Activated CD4-positive, alpha-beta T cell treated with anti-CD3 and anti-CD28 coated beads, Interleukin-10, Interleukin-2, amounts not matched to agents 100 ng/mL and 50 ng/mL, durations not matched to agents 16 hours and 8 hours (primary cell): ENCODE measurements at places on chromosomes 1 and 21.
A peak's percentile ranks its signal among the peaks of the same experiment; 100 is the strongest.

DNA sequence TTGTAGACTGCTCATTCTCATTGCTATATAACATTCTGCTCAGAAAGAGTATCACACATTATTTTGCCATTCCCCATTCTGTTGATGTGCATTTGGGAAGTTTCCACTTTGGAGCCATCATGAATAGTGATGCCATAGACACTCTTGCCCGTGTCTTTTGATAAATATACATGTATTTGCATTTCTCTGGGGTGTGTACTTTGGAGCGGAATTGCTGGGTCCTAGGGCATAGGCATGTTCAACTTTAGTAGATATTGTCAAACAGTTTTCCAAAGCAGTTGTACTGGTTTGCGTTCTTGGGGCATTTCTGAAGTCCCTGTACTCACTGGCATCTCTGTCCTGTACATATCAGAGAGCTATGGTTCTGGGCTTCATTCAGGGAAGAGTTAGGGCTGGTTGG, 52.1 kb downstream of the PIK3CD start:
- no peak for DNase-seq

DNA sequence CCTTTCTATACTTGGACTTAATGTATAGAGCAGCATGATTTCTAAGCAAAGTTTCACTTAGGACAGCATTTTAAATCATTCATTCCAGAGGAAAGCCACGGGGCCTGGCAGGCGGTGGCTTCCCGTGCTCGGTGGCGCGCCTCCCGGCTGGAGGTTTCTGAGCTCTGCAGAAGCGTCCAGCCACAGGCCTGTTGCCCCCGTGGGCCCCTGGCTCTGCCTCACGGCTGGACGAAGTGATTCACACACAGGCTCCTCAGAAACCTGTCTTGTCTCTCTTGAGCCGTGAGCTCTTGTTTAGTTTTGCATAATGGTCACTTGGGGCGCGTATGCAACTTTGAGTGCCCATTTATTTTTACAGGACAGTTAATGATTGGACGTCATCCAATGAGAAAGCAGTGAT, 22.1 kb upstream of the DIP2A start:
- DNase-seq = no peak

GRCh38 chr1:230713915-230714764, at the start of gene AGT:
AGT (minus strand) TSS chr1:230714122; CDS start chr1:230710823, 3,299 bp downstream.
- DNase-seq = no peak

DNA sequence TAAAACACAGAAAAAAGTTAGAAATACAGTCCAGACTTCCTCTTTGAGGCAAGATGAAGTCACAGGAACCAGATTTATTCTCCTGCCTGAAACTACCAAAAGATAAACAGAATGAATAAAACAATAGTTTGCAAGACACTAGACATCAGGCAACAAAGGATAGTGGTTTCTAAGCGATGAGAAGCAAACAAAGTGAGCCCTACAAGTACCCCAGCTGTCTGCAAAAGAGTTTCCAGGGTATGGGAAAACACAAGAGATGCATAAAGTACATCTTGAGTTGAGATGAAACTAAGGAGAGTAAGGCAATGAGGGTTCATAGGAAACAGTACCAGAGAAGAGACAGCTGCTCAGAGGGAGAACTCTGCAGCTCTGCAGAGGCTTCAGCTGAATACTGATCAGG, 83.3 kb upstream of the COL24A1 start:
- DNase-seq = no peak

GRCh38 chr1:163561580-163562295, 240.0 kb downstream of the NUF2 start:
- DNase-seq = peak; percentile 2

GRCh38 chr1:66354311-66355201, 179.4 kb upstream of the SGIP1 start:
- no peak for DNase-seq

- peak; percentile 83 for DNase-seq
These were observed 1.7 kb downstream of the TOR1AIP1 start for GRCh38 chr1:179883745-179884138.

DNA sequence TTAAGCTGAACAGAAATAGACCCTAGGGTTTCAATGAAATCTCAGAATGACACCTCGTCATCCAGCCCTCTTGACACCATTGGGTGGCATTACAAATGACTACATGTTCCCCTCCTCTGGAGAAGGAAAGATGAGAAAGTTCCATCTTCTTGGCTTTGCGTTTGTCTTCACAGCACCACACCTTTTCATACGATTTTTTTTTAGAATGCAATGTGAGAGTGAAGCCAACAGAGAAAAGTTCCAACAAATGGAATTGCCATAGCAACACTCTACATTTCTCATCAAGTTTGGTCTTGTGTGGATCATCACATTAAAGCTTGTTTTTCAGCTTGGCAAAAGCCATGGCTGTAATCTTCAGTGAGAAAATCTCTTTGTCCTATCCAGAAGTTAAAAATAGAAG, 183.4 kb upstream of the SNX7 start:
- DNase-seq = no peak

DNA sequence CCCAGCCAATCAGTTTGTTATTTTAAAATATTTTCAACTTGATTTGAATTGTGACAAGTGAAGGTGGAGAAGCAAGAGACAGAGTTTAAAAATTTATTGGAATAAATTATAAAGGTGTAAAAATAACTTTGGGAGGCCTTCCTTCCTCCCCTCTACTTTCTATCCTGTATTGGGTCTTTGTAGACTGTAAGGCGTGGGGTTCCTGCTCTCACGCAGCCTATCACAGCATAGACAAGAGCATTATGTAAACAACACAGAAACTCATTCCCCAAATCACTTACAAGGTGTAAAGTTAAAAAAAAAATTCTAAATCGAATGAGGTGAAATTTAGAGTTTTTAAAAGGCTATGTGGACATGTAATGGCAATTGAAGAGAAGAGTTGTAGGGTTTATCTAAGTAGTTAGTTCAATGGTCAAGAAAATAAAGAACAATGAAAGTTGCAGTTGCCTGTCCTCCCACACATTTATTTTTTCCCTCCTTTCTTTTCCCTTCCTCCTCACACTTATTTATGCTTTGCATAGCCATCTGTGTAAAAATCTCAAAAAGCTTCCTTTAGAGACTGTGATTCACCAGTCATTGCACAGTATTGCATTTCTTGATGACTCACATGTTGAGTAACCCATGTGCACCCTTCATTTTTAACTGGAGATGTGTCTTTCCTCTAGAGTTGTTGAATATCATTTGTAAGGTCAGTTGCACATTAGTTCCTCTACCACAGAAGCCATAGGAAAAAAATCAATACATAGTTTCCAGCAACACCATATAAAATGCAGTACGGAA, 242.2 kb downstream of the PTPRC start:
- peak; percentile 74 for DNase-seq

DNA sequence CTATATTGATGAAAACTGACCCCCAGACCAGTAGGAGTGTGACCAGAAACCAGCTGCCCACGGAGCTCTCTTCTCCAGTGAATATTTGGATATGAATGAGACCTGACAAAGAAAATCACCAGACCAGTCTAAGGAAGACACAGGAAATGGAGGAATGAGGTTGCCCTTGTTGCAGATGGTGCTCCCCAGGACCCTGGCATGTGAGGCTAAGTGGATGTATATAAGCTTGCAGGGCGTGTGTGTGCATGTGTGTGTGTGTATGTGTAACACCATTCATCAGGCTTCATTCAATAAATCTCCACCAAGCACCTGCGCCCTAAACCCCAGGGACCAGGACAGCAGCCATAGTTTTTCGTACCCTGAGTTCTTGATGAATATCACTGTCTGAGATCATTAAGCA, 14.4 kb downstream of the PHLDA3 start:
- no peak for DNase-seq

- no peak for DNase-seq
These were observed 76.9 kb downstream of the C1orf21 start for GRCh38 chr1:184463680-184464079.

GRCh38 chr21:45873866-45874265, 107.7 kb upstream of the COL6A1 start:
- no peak for DNase-seq

DNA sequence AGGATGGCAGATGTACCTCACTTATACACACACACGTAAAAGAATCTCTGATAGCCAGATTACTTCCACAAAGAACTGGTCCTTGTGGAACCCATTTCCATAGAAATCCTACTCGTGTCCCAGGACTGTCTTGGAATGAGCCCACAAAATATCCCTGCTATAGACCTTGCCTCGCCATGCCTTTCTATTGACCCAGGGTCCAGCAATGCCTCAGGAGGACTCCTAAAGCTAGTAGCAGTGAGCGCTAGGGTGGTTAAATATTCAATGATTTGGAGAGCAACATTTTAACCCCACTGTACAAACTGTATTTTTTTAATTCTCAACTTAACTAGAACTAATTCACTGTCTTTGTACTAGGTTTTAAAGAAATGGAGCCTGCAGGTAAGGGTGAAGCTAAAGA, 26.9 kb downstream of the OR10J5 start:
- DNase-seq = no peak

DNA sequence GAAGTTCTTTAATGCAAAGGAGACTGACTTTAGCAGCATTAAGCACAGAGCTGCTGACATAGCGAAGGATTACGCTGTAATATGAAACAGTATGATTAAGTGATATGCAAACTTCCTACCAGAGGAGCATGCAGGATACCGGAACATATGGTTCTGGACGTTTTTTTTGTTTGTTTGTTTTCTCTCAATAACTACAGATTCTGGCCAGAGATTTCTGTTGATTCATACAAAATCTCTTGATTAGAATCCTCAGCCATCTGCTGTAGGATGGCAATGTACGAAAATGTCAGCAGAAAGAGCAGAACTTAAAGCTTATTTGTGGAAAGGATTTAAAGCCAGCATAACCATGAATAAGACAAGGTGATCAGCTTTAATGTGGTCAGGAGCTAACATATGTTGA, 970.7 kb downstream of the KCNT2 start:
- DNase-seq = no peak

DNA sequence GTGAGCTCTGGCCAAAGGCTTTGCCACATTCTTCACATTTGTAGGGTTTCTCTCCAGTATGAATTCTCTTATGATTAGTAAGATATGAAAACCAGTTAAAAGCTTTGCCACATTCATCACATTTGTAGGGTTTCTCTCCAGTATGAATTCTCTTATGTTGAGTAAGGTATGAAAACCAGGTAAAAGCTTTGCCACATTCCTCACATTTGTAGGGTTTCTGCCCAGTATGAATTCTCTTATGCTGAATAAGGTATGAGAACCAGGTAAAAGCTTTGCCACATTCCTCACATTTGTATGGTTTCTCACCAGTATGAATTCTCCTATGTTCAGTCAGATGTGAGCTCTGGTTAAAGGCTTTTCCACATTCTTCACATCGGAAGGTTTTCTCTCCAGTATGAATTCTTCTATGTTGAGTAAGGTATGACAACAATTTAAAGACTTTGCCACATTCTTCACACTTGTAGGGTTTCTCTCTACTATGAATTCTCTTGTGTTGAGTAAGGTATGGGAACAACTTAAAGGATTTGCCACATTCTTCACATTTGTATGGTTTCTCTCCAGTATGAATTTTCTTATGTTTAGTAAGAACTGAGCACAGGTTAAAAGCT, 20.7 kb downstream of the ZNF695 start:
- no peak for DNase-seq

GRCh38 chr1:32899586-32900296, 1.4 kb downstream of the TMEM54 start:
- DNase-seq = no peak

GRCh38 chr1:209650454-209650853, 1.8 kb downstream of the LAMB3 start:
- no peak for DNase-seq

DNA sequence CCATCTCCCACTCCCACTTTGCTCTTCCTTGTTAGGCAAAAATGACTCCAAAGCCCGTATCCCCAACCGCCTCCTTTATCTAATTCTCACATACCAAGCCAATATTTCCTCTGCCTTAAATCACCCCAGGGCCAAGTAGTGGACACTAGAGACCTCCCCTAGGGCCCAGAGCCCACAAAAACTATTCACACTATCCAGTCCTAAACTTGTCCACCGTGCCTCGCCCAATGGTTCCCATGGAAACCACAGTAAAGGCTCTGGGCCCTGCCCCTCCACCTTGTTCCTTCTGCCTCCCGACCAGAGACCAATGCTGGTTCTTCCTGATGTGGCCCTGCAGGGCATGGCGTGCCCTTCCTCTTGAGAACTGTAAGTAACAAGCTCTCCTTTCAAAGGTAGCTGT, 11.8 kb downstream of the CFAP107 start:
- no peak for DNase-seq

GRCh38 chr1:31831397-31832378, 15.9 kb upstream of the SPOCD1 start:
- no peak for DNase-seq

- no peak for DNase-seq
These were observed 16.6 kb upstream of the ATP2B4 start for GRCh38 chr1:203609979-203610493.

DNA sequence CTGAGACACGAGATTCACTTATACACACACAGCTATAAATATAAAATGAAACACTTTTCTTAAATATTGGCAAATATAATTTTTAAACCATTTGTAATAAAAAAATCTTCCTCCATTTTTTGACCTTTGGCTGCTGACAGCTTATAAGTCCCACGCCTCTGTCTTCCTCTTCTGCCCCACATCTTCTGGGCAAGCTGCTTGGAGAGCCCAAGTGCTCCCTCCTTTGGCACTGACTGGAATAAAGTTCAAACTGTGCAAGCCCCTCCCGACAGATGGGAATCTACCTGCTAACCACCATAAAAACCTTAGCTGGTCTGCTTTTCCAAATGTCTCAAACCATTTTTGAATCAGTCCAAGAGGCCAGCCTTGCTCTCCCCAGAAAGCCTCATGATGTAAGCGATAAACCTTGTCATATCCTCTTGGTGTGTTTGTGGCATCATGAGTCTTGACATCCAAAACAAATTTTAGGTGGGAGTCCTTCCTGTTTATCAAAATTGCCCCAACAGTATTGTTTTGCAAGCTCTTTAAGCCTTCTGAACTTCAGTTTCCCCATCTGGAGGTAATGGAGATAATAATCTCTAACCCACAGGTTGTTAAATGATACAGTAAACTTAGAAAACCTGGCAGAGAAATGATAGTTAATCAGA, 99.8 kb downstream of the SNX7 start:
- no peak for DNase-seq

DNA sequence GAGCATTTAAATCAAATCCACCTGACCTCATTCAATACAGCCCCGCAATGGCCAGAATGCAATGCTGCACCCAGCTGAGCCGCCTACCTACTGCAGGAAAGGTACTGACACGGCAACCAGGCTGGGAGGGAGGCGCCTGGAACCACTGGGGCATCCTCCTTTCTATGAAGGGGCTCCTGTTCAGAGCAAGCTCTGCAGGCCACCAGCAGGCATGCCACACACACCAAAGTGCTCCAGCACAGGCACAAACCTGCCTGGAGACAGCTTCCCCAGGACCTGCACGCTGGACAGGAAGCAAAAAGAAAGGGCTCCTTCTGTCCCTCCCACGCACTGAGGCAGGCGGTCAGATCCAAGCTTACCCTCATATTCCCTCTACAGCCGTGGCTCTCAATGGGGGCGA, 21.2 kb downstream of the CTNNBIP1 start:
- DNase-seq = no peak

- peak; percentile 49 for DNase-seq
These were observed 936 bp downstream of the ZBTB21 start for GRCh38 chr21:42009018-42009830.
